ENCODE measurements at places on chromosomes 16 and 17.

DNA sequence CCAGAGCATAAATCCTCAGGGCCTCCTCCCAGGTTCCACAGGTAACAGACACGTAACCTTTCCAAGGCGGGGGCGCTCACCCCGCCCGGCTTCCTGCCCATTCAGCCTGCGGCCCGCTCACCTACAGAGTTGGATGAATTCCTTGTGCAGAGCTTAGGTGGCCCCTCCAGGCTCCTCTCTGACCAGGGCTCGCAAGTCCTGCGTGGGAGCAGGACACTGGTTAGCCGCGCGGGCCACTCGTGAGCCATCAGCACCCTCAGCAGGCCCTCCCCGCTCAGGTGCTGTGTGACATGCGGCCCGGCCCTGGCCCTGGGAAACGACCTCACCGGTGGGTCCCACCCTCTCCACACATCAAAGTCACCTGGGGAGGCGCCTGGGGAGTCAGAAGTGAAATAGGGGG, 528 bp downstream of the TERB1 start:
- no peak for DNase-seq

DNA sequence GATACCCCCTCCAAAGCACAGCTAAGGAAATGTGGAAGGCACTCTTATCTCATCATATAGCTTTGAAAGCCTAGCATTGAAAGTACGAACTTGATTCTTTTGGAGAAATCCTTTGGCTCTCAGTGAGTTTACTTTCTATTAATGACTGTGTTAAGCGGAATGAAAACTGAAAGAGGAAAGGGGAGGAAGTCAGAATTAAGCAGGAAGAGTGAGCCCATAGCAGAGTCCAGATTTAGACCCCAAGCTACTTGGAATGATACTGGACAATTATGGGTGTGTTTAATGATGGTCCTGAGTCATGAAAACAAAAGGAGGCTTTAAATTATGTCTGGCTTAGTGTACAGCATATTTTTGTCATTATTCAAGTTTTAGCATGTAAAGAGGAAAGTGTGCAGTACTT, 42.2 kb downstream of the TENT4B start:
- no peak for DNase-seq

DNA sequence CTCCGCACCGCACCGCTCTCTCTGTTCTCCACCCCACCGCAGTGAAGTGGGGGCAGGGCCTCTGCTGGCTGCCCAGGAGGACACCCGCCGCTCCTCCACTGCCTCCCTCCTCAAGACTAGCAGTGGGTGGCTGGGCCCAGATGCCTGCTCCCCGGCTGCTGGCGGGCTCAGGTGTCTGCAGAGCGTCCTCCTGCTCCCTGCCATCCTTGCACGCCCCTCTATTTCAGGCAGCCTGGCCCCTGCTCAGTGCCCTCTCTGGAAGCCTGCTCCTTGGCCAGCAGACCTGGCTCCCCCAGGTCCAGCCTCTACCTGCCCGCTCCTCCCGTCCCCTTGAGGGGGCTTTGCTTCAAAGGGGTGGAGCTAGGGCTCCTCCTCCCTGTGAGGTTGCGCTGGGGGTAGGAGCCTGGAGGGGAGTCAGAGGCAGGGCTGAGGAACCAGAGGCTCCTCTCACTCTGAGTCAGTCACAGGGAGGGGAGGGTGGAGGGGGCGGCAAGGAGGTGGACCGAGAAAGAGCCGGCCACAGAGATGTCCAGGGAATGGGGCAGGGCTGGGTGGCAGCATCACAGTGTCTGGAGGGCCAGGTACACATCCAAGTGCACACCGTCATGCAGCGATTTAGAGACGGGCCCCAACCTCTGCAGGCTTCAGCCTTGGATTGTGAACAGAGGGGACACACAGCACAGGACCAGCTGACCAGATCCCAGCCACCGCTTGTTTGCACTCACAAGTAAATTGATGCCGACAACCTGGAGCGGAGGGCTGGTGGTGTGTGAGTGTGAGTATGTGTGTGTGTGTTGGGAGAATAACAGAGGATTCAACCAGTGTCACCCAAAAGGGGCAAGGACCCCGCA, 9.8 kb upstream of the TMEM92 start:
- no peak for DNase-seq

DNA sequence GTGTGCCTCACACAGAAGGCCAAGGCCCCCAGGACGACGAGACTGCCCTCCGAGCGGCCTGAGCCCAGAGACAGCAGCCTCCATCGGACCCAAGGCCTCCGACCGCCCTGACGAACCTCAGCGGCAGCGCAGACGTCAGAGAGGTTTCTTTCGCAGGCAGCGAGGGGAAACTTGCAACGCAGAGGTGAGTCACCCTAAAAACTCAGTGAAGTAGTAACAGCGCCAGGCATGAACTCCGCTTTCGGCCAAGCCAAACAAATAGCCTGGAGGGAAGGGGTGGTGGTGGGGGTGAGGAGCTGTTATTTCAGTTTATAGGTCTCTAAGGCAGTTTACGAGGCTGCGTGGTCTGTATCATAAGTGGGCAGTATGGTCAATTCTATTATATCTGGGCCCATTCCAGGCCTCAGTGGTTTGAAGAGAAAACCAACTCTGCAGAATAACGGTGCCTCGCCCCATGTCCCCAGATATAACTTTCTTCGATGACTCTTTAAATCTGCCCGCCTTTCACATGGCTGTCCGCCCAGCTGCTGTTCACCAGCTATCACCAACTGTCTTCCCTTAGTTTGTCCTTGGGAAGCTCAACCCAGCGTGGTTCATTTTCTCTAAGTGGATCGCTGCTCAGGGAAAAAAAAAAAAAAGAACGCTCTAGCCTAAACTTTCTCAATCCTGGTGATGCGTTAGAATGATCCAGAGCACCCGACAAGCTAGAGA, 43.5 kb upstream of the FOXF1 start:
- no peak for DNase-seq

DNA sequence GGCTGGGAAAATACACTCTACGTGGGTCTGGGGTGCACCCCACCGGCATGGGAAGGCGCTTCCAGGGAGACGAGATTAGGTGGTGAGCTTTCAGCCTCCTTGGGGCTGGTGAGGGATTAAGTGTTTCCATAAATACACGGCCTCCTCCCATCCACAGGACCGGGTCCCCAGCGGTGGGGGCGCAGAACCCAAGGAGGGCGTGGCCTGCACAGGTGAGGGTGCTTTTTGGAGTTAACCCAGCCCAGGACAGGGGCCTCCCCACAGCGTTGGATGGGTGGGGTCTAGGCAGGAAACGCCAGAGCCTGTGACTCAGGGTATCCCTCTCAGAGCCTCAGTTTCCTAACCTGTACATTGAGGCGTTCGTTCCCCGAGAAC, 1.1 kb downstream of the C16orf74 start:
- DNase-seq = no peak

Data from stimulated activated CD4-positive, alpha-beta T cell treated with anti-CD3 and anti-CD28 coated beads, Interleukin-4, amount 100 ng/mL, for 48 hours (primary cell).